ENCODE measurements at places on chromosomes 4 and X.

DNA sequence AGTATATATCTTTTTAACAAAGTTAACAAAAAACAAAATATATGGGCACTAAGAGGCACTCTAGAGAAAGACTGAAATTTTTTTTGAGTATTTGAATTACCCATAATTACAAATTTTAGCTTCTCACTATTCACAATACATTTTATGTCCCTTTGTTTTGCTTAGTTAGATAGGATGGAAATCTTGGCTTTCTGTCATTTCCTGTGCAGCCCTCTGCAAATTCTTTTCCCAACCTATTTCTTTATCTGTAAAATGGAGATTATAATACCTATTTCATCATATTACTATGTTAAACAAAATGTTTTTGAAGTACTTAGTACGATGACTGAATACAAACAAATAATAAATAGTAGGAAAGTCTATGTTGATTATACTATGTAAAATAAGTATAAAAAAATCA lies 710.0 kb downstream of the CCSER1 start:
- no peak for DNase-seq

DNA sequence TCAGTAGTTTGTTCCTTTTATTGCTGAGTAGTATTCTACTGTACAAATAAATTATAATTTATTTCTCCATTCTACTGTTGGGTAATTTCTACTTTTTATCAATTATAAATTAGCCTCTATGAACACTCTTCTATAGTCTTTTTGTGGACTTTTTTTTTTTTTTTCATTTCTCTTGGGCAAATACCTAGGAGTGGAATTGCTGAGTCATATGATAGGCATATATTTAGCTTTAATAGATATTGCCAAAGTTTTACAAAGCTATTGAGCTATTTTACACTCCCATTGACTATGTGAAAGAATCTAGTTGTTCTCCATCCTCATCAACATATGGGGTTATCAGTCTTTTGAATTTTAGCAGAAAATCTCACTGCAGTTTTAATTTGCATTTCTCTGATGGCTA lies 12.6 kb downstream of the NYX start:
- DNase-seq, result no peak

DNA sequence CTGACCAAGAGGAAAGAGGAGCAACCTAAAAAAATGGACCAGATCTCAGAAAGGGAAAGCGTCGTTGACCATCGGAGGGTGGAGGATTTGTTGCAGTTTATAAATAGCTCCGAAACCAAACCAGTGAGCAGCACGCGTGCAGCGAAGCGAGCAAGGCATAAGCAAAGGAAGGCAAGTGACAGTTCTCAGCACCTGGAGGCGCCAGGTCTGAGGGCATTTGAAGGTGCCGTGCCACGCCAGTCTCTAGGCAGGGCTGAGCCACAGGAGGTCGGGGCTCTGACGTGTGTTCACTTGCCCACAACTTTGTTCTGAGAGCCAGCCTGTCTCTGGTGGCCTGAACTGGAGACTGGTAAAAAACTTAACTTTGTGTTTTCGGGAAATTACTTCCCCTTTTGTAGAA lies 59.7 kb downstream of the TNIP2 start:
- no peak for DNase-seq

DNA sequence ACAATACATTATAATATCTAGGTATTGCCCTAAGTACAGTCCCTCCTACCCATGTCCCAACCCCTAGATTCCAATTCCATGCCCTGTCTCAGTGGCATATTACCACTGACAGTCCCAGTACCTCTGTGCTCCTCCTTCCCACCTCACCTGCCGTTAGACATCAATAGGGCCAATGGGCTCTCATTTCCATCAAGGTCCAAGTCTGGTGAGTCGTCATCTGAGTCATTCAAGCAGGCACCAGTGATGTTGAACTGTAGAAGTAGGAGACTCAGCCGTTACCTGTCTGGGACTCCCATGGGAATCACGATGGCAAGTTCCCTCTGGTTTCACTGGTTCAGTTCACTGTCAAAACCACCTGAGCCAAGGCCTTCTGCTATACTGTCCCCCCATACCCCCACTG lies 51.7 kb downstream of the PHF8 start:
- no peak for DNase-seq

DNA sequence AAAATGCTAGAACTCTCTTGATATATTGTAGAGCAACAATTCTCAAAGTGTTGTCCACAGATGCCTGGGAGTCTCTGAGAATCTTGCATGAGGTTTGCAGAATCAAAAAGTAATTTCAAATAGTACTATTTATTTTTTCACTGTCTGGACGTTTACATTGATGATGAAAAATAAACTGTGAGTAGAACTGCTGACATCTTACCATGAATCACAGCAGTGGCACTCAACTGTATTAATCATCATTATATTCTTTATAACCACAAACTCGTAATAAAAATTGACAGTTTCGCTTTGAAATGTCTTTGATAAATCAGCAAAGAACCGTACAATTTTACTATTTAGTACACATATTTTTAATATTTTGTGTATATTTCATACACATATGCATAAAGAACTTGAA lies 94.5 kb downstream of the NAF1 start:
- DNase-seq, result no peak

- no peak for DNase-seq
Measured at GRCh38 chr4:137532869-137533236, 559 bp upstream of the PCDH18 start.

- no peak for DNase-seq
Measured at GRCh38 chr4:16142598-16143310, 58.9 kb upstream of the PROM1 start.

GRCh38 chrX:140815868-140816267 lies 106.3 kb downstream of the LINC00632 start:
- DNase-seq, result no peak
